CD8-positive, alpha-beta memory T cell (primary cell): ENCODE measurements at places on chromosomes 2 and 18. TPM values are rescaled to one million over a fixed set of nuclear protein-coding genes. Genes with fewer than 3 reads are reported as not detected.

The CCDC121 gene
- 0.58 TPM for total RNA-seq

- DNase-seq = no peak
Measured at GRCh38 chr2:64400105-64400728, 53.7 kb upstream of the LGALSL start.

The BUB1 gene
- total RNA-seq = 49.5 TPM

GRCh38 chr18:70310560-70311320 is 21.9 kb downstream of the SOCS6 start:
- no peak for DNase-seq

DNA sequence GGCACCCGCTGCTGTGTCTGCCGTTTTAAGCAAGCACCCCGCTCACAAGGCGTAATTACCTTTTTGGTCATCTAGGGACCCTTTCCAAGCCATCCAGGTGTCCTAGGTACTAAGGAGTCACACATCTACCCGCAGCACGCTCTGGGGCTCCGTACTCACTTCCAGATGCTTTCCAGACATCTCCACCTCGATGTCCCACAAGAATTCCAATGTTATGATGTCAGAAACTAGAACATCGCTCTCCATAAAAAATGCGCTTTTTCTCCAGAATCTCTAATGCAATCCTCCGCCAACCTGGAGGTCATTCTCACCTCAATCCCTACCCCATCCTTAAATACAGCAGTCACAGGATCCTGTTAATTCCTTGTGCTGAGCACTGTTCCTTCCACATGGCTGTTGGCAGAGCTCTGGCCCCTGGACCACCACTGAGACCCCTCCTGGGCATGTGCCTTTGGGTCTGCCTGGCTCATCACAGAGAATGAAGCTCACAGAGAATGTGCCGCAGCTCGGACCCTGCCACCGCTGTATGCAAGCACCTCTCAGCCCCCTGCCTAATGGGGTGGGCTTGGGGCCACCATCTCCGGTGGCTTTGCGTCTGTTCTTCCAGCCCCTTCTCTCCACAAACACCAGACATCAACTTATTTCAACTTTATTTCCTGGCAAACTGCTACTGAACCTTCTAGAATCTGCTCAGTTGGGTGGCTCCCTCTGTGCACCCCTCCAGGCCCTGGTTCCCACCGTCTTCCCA is 4.6 kb upstream of the PXDN start:
- no peak for DNase-seq

DNA sequence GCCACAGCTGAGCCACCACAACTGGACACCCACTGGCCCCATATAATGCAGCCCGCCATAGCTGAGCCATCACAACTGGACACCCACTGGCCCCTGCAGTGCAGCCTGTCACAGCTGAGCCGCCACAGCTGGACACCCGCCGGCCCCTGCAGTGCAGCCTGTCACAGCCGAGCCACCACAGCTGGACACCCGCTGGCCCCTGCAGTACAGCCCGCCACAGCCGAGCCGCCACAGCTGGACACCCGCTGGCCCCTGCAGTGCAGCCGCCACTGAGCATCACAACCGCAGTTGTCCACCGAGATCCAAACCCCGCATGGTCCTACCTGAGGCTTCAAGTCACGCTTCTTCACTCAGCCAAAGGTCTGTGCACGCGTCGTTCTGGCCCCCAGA is 134.2 kb downstream of the PXDN start:
- no peak for DNase-seq

The ADGRF3 gene
- 2.6 TPM for total RNA-seq

The PRSS56 gene
- not detected for total RNA-seq

- no peak for DNase-seq
Measured at GRCh38 chr2:210715560-210716082, 159.2 kb downstream of the CPS1 start.

The LDLRAD4 gene
- total RNA-seq = 27.3 TPM

DNA sequence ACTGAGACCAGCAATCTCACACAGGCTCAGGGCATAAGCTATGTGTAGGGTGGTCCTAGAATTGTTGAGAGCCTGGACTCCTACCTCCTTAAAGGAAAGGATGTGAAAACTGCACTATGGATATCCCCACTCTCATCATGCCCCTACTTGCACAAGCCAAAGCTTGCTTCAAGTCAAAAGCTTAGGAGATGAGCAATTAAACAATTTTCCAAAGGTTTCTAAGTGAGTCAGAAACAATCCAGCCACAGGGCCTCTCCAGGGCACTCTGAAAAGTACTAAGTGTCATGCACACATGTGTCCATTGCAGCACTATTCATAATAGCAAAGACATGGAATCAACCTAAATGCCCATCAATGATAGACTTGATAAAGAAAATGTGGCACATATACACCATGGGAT is 215.4 kb downstream of the AFF3 start:
- DNase-seq = no peak

The TMEM185B gene
- 33.5 TPM for total RNA-seq

- no peak for DNase-seq
Measured at GRCh38 chr18:74518456-74519295, 15.6 kb upstream of the CNDP1 start.

The TIMM21 gene
- total RNA-seq = 59.8 TPM

DNA sequence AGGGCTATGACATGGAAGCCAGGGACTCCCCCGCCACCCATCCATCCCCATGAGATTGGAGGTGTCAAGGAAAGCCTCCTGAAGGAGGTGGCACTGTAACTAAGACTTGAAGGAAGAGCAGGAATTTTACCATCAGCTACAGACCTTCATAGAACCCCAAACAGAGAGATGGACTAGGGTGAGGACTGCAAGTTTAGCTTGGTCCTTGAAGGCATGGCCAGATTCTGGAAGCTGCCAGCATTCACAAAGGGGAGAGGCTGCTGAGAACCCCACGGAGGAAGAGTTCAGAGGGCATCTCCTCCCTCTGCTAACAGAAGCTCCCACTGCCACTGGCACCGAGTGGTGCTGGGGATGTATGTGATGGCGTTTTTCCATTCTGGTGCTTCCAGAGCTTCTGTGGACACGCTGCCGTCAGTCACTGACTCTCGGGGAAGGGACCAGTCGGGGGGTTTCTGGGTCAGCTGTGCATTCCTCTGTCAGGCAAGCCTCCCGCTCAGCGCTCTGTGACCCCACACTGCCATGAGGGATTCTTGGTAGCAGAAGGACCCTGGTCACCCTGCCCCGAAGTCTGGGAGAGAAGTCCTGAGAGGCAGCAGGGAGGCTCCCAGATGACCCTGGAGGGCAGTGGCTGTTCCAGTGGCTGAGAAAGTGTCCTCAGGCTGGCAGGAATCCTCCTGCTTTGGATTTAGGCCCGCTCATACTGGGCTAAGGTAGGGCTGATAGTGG is 18.1 kb downstream of the TMEM185B start:
- no peak for DNase-seq

DNA sequence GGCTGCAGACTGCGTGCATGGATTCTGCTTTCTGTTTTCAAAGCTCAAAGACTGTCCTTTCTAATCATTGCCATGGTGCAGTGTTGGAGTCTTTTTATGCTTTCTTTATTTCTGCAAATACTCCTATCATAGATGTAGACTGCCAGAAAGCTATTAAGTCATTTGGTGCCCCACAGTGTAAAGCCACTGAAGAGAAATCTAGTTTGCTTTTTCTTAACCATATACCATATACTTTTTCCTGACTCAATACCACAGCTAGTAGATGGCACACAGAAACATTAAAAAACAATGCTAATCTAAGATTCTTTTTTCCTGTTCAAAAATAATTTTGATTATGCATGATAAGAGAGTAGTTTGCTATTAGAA is 109.9 kb upstream of the RAB27B start:
- DNase-seq = no peak

The KCNE4 gene
- total RNA-seq = not detected

The DHRS9 gene
- 0.20 TPM for total RNA-seq

GRCh38 chr2:237475704-237476141 is 11.3 kb upstream of the MLPH start:
- no peak for DNase-seq

The LYG2 gene
- total RNA-seq = not detected

DNA sequence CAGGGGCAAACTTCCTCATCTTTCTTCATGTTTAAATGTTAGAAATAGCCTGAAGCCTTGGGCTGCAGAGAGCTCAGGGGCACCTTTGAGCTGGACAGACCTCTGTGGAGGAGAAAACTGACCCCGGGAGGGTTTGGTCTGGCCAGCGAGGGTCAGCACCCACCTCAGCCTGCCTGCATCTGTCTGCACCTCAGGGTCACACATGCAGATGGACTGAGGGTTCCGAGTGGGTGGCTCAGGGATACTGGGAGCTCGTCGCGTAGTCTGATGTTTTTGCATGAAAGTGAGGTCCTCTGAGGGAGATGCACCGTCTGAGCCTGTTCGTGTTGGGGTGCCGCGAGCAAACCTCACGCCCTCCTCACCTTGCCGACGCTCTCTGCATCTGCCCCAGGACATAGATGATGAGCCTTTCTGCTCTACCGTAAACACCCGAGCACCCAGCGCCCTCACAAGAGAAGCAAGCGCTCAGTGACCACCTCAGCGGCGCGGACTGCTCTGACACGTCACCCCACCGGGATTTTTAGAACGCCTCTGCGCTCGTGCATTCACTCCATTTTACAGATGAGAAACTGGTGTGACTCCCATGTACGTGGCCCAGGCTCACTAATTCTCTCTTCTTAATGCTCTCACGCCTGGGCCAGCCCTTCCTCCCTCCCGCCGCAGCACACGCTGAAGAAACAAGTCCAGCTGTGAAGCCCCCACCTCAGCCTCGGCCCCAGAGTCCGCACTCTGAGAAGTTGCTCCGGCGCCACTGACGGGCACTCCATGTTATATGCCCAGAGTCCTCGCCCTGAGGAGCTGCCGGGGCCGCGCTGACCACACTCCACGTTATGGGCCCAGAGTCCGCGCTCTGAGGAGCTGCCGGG is 9.5 kb downstream of the KCNG2 start:
- DNase-seq = no peak

The RNASEH1 gene
- 36.5 TPM for total RNA-seq

DNA sequence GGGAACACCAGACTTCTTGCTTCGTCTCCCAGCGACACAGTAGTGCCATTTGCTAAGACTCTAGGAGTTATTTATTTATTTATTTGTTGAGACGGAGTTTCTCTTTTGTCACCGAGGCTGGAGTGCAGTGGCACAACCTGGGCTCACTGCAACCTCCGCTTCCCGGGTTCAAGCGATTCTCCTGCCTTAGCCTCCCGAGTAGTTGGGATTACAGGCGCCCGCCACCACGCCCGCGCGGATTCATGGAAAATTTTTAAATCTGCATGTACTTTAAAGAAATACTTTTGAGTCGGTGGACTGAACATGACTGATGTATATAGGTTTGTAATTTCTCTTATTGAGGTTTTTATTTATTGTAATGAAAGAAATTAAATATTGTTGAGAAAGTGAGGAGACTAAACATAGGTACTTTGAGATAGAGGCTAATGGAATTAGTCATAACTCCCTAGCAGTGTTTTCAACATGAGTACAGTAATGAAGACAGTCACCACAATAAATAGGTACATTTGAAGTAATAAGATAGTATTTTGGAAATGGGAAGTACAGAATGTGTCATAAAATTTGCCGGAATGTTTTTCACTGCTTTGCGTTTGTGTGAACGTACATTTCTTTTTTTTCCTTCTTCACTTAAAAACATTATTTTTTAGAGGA is 983 bp downstream of the MTX2 start:
- no peak for DNase-seq

The AFF3 gene
- 0.53 TPM for total RNA-seq

The REG1B gene
- total RNA-seq = not detected

- no peak for DNase-seq
Measured at GRCh38 chr18:50562686-50563085, 2.8 kb downstream of the MAPK4 start.

GRCh38 chr2:126658905-126659561 is 3.1 kb downstream of the GYPC start:
- DNase-seq = peak; percentile 46

The ATIC gene
- 315 TPM for total RNA-seq

The DNAJC10 gene
- 78.4 TPM for total RNA-seq

DNA sequence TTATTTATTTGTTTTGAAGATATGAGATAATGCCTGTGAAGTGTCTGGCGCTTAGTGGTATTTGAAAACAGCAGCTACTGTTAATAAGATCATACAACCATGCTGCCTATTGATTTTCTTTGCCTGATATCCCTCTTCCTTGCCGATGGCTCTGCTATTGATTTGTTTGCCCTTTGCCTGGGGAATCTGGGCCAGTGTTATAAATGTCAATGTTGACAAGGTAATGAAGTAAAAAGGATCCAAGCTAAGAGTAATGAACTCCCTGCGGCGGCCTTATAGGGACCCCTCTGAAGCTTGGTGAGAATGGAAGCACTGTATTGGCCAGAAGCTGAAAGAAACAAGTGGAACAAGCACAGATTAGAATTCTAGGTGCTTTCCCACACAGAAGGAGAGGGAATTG is 854.6 kb downstream of the CNTNAP5 start:
- DNase-seq = no peak

The LYPD1 gene
- not detected for total RNA-seq

DNA sequence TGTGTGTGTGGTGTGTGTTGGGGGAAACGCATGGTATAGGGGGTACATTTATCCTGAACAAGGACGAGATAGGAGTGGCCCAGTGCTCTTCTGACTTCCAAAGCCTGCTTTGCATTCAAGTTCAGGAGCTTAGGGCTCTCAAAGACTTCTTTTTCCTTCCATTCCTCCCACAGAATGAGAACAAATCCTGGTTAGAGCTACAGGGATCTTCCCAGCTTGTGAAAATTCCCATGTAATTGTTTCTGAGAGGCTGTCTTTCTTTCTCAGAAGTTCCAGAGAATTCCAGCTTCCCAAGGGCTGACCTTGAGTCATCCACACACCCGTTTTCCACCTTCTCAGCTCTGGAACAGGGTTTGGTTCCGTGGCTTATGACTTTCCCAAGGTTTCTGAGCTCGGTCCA is 38.9 kb downstream of the FASTKD2 start:
- DNase-seq = no peak

- no peak for DNase-seq
Measured at GRCh38 chr2:86562485-86562921, 740 bp downstream of the CHMP3 start.

DNA sequence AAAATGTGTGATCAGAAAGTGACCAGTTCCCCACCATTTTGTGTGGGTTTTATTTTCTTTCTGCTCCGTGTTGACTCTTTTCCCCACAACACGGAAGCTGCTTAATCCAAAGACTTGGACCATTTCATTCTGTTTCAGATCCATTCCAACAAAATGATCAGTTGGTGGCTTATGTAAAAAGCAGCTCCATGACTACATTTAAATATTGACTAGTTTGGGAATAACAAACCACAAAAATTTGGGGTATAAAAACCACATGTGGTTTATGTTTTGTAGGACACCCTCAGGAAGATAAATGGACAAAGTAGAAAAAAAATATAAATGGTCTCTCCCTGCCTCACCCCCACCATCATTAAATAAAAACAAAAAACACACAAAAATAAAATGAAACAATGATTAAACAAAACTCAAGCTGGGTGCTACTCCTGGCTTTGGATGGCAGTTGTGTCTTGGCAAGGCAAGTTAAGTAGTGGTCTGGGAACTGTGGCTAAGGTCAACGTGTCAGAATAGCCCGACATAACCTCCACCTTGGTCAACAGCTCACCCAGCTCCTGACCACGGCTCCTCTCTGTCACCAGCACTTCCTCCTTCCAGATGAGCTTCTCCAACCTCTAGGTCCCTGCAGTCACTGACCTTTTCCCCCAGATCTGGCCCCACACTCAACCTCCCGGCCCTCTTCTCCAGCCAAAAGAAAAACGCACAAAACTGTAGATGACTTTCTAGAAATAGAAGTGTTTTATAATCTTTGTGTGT is 12.8 kb upstream of the WIPF1 start:
- DNase-seq = no peak

The FAM237A gene
- not detected for total RNA-seq

GRCh38 chr2:75094405-75094804 is 104.9 kb downstream of the TACR1 start:
- no peak for DNase-seq

GRCh38 chr2:232418466-232419244 is 12.0 kb downstream of the ALPG start:
- DNase-seq = no peak
